ENCODE measurements at places on chromosomes 7 and 10.

DNA sequence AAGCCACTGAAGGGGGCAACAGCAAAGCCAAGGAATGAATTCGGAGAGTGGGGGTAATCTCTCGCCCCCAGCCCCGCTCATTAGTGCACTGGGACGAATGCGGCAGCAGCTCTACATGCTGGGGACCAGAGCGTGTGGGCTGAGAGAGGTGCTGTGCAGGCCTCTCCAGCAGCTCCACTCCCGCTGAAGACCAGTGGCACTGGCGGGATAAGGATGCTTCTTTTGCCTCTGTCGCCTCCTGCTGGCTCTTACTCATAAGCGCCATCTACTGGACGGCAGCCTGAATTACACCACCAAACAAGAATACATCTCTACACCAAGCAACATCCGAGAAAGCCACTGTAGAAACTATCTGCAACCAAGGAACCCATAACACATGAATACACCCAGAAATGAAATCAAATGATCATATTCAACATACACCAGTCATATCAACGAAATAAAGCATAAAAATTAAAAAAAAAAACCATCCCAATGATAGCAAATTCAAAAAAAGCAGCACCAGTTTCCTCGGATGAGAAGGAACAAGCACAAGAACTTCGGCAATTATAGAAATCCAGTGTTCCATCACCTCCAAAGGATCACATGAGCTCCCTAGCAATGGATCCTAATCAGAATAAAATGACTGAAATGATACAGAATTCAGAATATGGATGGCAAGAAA, 79.0 kb upstream of the TMEM168 start:
- peak; percentile 66 for DNase-seq

DNA sequence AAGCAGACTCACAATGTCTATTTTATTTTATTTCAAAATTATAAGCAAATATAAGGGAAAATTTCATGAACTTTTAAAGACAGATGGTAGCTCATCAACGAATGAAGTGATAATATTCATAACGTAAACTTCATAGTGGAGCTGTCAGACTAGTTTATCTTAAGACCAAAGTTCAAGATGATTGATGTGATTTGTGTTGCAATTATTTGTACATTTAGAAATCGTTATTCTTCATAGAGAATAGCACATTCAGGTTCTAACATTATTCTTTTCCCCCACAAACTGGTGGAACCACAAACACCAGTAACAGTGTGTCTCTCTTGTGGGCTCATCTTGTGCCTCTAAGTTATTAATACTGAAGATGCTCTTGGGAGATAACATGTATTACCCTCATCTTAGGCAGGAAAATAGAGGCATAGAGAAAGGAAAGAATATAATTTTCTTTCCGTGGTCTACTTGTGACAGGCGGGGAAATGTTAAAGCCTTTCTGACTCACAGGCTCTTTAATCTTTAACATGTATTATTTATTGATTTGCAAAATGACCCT, 37.0 kb downstream of the CCSER2 start:
- no peak for DNase-seq

DNA sequence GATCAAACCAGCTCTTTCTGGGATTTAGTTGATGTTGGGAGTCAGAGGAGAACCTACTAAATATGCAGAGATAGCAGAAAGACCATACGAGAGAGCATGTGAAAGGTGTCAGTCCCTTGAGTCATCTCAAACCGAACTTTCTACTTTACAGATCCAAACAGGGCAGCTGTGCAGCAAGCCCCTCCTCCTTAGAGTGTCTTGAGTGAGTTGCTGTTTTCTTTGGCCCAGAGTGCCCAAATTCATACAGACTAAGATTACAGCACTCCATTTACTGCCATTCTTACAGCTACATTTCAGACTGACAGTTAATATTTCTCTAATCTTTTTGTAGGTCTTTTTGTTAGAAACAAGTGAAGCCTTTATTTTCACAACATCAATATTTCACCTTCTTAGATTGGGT, 53.4 kb downstream of the NRCAM start:
- DNase-seq, result no peak

DNA sequence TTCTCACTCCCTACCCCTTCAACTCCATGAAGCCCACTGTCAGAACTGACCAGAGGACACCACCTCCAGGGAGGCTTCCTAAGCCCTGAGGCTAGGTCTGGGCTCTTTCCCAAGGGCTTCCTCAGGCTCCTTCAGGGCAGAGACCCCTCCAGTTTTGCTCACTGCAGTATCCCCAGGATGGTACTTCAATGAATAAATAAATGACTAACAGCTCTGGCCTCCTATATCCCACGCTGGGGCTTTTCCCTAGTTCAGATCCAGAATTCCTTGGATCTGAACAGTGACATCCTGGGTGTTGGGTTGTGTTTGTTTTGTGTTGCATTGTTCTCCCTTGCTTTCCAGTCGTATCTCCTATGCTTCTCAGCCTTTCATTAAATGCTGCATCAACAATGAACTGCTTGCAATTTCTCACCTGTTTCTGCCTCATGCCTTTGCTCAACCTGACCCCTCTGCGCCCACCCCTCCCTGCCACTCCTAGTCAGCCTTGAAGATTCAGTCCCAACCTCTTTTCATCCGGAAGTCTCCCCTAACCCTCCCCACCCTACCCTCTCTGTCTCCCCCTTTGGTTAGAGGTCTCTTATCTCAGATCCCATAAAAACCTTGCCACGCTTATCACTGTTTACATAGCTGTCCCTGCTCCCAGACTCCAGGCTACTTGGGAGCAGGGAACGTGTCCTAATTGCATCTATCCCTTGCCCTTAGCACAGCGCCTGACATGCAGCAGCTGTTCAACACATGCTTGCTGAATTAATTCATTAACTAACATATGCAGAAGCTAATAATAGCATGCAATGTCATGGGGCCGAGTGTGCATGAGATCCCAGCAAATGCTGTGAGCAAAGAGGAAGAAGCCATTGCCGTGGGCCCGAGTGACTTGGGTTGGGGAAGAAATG, 41.7 kb downstream of the PPP1R3C start:
- no peak for DNase-seq

All from NT2/D1 (cell line).